Esophagus squamous epithelium (tissue), 5 donors: ENCODE measurements at places on chromosomes 11 and 22.

- DNase-seq: no peak
Observed at GRCh38 chr11:113674397-113674685, 31.8 kb downstream of the TMPRSS5 start.

DNA sequence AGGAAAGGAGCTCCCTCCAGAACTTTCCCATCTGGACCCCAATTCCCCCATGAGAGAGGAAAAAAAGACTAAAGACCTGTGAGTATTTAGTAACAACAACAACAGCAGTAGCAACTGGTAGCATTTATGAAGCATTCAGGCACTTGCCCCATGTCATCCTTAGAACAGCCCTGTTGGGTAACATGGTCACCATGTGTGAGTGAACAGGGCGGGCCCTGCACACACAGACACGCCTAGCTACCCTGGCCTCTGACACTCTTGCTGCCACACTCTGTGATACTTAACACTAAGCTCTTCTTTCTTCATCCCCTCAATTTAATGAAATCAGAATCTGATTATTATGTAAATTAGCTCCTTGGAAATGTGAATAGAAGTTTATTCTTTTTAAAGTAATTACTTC, 26.1 kb upstream of the SLC25A18 start:
- DNase-seq: no peak

DNA sequence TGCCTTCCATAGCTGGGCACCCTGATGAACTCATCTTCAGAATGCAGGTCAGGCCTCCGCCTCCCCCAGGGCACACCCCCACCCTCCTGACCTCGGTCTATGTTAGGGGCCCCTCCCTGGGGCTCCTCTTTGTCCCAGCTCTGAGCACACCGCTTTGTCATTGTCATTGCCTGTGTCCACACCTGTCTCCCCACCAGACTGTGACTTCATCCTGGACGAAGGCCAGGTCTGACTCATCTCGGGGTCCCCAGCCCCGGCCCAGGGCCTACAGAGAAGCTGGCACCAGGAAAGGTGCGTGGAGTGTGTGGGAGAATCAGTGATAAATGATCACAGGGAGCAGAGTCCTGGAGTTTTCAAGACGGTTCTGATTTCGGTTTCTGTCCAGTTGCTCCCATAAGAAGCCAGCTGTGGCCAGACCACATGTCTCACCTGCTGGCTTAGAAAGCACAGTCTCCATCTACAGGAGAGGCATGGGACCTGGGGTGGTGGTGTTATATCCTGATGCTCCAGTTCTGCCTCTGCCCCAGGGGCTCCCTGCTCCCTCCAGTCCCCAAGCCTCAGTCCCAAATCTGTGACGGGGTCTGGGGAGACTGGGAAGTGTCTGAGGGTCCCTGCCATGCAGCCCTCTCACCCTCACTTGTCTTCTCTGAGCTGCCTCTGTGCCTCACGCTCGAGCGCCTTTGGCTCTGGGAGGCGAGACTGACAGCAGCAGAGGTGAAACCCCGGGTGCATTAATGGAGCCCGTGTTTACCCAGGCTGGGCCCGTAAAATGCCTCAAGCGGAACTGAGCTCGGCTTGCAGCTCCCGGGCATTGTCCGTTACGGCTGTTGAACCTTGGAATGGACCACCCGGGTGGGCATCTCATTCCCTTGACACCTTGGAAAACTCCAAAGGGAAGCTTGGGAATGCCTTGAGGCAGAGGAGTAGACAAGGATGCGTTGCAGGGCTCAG, 85.5 kb upstream of the WNT11 start:
- no peak for DNase-seq

- no peak for DNase-seq
Observed at GRCh38 chr11:44453871-44454270, 111.6 kb upstream of the CD82 start.

- no peak for DNase-seq
Observed at GRCh38 chr22:46086577-46087335, 63.6 kb upstream of the PPARA start.

GRCh38 chr22:49687333-49687732, 140.3 kb downstream of the BRD1 start:
- DNase-seq: no peak

DNA sequence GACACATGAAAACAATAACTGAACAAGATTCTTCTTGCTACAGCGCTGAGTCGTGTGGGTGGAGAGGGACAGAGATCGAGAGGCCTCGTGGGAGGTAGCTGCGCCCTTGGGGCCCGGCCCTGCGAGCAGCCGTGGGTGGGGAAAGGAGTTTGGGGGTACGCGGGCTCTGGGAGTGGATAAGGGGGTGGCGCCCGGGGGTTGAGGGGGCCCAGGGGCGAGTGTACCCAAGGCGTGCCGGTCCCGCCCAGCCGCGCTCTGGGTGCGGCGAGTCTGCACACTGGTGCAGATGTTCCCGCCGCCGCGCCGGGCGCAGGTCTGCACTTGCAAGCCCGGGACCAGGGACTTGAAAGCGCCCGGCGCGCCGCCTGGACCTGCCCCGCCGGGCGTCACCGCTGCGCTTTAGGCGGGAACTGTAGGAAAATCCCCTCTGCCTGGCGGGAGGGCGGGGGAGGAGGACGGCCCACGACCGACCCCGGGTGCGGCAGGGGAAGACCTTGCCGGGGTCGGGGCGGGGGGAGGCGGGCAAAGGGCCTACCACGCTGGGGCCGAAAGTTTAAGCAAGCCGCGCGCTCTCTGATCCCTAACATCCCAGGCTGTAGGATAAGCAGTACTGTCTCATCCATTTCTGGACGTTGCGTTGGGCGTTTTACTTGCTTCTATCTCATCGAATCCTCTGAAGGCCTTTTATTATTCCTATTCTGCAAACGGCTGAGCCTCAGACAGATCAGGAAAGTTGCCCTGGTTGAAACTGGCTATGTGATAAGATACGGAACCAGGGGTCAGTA, 1.4 kb upstream of the KREMEN1 start:
- no peak for DNase-seq

GRCh38 chr11:119409731-119410130, 13.2 kb downstream of the THY1 start:
- no peak for DNase-seq

DNA sequence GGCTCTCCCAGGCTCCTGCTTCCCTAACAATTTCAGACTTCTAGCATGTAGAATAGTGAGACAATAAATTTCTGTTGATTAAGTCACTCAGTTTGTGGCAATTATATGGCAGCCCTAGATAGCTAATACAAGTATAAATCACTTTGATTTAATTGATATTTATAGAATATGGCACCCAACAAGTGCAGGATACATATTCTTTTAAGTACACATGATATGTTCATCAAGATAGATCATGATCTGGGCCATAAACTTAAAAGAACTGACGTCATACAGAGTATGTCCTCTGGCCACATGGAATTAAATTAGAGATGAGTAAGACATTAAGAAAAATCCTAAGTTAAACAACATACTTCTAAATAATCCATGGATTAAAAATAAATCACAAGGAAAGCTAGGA, 67.5 kb upstream of the AMOTL1 start:
- no peak for DNase-seq

DNA sequence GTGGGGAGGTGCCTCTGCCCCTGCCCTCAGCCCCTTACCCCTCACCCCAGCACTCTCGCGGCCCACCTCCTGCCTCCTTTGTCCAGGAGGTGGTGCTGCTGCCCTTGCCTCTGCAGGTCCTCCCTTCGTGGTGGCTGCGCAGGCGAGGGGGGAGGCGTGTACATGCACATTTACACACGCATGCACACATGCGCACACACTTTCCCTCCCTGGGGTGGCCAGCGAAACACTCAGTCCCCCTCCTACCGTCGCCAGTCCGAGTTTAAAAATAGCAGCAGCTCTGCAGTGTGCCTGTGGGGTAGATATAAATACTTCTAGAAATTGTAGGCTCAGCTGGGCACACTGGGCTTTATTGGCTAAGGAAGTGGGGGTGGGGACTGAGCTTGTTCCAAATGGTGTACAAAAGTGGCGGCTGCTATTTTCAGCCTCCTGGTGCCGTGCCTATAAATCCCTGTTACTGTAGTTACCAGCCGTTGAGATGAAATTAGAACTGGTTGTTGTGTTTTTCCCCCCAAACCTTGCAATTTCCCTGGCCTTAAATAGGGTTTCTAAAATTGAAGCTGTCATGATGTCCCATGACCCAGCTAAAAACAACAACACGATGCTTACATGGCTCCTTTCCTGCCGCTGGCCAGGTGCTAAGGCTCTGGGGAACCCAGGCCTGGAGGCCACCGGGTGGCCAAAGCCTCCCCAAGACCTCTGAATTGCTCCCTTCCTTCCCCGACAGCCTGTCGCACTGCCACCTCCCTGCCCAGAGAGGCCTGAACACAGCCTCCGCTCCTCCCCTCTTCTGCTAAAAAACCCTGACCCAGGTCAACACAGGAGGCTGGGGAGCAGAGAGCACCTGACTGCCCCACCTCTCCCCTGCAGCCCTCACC, 12.4 kb downstream of the PICK1 start:
- DNase-seq: no peak
